Stimulated activated CD8-positive, alpha-beta memory T cell treated with anti-CD3 and anti-CD28 coated beads, Interleukin-15, amount 100 ng/mL, for 48 hours (primary cell): ENCODE measurements at places on chromosomes 13 and 19.

GRCh38 chr13:66532845-66533244 lies 697.3 kb downstream of the PCDH9 start:
- no peak for DNase-seq

DNA sequence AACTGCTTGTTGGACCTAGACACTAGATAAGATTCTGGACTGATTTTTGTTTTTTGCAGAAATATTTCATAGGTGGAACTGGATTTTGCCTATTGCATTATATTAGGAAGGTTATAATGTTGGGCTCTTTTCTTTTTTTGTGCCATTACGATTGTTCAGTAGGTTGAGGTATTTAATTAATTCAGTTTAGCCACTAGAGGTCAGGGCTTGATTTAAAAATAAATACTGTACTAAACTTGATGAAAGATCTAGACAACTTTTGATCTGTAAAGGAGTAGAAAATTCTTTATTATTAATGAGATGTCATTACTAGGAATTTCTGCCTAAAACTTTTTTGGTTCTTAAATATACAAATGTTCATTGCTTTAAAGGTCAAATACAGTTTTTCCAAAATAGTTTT lies 15.2 kb upstream of the SUPT20H start:
- no peak for DNase-seq

DNA sequence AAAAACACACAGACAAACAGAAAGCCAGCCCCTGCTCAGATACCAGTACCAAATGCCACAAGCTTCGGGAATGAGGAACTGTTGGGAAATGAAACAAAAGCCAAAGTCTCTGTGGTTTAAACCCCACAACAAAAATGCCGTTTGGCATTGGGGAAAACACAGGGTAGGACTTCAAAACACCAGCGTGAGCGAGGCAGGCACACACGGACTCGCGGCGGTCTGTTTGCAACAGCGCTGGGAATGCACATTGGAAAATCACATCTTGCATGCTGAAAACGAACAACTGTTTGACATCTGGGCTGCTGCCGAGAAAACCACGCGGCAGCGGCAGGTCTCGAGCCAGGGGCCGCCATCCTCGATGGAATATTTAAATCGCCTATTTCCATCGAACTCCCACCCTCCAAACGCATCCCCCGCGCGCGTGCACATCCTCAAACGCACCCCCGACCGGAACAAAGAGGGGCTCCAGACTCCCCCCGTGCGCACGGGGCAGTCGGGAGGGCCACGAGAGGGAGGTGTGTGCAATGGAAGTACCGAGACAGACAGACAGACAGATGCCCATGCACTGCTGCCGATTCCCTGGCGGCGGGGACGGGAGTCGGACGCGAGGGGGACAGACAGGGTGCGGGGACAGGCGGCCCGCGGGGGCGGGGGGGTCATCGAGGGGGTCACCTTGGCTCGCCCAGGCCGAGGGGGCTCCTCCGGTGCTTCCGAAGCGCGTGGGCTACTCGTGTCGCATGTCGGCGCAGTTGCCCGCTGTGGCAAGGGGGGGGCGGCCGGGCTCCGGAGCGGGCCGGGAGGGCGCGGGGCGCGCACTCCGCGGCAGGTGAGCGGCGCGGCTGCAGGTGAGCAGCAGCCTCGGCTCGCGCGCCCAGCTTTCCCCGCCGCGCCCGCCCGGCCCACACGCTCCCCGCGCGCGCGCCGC lies at the start of gene GPR12:
TSS of gene GPR12 (minus strand) at position 880 of the 925 bp plus-strand sequence. CDS start 959 bp downstream, outside the sequence.
- no peak for DNase-seq

DNA sequence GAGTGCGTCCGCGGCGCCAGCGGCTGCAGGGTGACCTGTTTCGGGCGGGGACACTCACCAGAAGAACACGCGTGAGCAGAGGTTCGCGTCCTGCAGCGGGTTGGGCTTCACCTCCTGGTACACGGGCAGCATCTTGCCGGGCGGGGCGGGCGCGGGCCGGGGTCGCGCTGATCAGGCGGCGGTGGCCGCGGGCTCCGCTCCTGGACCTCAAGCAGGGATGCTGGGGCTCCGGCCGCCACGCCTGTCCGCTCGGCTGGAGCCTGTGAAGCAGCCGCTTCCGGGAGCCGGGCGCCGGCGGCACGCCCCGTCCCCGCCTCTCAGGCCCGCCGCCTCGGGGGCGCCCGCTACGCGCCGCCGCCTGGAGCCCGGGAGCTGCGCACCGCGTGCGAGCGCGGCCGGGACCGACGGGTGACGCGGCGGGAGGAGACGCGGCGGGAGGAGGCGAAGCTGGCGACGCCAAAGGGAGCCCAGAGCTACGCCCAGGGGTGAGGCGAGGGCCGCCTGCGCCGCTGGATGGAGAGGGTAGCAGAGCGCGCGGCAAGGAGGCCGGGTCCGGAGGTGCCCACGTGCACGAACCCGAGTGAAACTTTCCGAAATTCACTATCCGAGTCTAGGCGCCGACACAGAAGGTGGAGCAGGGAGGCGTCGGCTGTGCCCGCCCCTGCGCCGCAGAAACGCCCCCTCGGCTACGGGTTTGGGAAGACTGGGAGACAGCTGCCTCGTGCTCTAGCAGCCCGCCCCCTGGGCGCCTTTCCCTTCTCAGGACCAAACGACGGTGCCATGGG lies at the start of gene ABCC4:
TSS of gene ABCC4 (minus strand) at position 269 of the 785 bp plus-strand sequence. CDS start at position 132, 137 bp downstream.
- peak; percentile 52 for DNase-seq

DNA sequence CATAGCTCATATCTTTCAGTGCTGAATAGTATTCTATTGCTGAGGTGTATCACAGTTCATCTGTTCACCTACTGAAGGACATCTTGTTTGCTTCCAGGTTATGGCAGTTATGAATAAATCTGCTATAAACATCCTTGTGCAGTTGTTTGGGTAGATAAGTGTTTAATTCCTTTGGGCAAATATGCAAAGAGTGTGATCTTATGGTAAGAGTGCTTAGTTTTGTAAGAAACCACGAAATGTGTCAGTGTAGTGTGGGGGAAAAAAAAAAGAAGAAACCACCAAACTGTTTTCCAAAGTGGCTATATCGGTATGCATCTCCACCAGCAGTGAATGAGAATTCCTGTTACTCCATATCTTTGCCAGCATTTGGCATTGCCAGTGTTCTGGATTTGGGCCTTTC lies 93.3 kb downstream of the PIBF1 start:
- DNase-seq = no peak

DNA sequence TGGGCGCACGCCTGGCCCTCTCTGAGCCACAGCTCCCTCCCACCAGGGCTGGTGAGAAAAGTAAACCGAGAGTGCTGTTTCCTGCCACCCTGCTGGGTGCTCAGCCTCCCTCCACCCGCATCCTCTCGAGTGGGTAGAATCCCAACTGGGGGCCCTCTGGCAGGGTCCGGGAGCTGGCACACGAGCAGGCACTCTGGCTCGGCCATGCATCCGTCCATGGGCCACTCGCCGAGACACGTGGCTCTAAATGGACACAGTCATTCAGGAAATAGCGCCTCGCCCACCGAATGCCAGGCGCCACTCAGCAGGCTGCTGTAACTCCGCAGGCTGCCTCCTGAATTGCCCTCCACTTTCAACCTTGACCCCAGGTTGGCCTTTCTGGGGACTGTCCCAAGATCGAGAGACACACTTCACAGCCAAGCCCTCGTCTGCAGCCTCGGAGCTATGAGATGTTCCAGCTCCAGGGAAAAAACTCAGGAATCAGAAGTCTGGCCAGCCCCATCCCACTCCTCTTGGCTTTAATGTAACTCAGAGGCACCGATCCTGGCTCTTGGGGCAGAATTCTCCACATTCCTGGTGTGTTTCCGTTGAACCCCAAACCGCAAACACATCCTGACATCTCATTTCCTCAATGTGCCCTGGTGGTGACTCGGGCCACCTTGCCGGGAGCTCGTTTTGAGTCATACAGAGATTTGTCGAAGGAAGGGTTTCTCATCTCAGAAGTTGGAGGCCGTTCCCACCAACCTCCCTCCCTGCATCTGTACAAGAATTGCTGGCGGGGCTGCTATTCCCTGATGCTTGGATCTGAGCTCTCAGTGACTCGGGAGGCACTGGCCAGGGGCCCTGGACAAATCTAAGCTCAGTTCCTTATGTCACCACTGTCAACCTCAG lies 14.1 kb downstream of the KLF2 start:
- peak; percentile 49 for DNase-seq

GRCh38 chr19:45815481-45816216 lies 541 bp upstream of the RSPH6A start:
- no peak for DNase-seq

DNA sequence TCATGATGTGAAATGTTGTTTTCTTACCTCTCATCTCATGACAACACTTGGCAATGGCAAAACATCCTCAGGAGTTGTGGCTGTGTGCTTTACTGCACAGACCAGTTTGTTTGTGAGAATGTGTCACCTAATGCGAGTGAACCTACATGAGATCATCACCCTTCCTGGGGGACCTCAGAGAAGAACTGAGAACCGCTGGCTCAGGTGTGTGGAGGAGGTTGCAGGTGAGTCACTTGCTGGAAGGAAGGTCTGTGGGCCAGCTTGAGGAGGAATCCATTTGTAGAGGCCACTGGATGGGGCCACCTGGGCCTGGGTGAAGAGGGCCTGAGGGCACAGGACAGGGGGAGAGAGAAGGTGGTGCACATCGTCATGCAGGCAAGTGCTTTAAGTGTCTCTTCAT lies 3.0 kb upstream of the CEACAM1 start:
- no peak for DNase-seq

DNA sequence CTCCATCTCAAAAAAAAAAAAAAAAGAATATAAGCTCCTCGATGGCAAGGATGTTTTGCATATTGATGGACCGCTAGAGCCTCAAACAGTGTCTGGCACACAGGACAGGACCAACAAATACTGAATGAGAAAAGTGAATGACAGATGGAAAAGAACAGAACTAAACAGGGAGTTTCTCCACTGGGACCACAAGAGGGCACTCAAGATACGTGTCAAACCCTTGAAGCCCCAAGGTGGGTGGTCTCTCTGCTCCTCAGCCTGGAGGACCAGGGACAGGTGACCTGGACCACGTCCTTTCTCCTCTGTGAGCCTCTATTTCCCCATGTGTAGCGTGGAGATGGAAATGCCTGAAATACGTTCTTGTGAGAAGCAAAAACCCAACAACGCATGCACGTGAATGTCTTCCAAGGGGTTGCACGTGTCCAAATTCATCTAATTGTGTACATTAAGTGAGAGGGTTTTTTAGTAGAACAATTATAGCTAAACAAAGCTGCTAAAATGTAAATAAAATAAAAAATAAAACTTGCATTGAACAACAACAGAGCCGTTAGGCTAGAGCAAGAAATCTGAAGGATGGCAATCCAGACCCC lies 5.7 kb upstream of the CDC42EP5 start:
- DNase-seq = no peak

DNA sequence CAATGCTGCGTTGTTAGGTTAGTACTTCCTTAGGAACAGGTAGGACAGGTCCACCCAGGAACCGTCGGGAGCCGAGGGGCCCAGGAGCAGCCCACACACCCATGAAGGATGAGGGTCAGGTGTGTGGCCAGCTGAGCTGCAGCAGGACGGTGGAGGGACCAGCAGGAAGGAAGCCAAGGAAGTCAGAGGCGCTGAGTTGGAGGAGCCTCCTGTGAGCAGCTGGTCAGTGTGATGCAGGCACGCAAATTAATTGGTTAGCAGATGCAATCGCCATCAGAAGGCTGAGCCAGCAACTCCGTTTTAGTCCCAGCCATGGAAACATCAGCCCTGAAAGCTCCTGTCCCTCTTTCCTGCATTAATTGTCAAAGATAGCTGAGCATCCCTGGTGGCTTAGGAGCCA lies 114.9 kb upstream of the SOX1 start:
- DNase-seq = no peak

DNA sequence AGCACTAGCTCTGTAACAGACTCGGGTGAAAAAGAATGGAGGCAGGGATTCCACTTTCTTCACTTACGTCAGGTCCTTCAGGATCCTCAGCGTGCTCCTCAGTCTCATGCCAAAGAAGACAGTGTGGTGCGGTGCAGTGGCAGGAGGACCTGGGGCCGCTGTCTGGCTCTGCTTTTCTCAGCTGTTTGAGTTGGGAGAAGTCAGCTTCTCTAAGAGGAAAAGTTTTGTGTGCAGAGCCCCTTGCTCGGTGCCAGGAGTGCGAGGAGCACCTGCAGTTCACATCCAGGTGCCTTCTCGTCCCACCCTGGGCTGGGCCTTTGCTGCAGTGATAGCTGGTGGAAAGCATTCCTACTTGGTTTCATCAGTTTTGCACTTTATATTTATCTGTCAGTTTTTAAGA lies 77.9 kb upstream of the TEX29 start:
- DNase-seq = no peak

GRCh38 chr19:52785506-52785905 lies 1.1 kb downstream of the ZNF600 start:
- no peak for DNase-seq
